ENCODE measurements at places on chromosomes 6 and 20.
A peak's percentile ranks its signal among the peaks of the same experiment; 100 is the strongest.

DNA sequence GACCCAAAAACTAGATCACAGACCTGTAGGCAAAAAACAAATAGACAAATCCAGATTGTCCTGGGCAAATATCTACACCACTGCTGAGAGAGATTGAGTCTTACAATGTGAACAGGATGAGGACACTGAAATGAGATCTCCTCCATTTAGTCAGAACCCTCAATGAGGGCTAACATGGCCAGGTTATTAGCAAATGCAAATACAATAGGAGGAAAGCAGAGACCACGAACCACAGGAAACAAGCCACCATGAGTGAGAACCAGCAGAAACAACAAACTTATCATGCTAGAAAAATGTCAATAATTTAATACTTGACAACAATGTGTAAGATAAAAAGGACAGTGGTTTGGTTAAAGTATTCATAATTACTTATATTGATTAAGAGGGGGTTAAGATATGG lies 162.8 kb downstream of the SYNE1 start:
- DNase-seq, result no peak

GRCh38 chr6:72624557-72625160 lies 2.8 kb downstream of the KCNQ5 start:
- DNase-seq, result no peak

- no peak for DNase-seq
Measured at GRCh38 chr6:157989541-157990289, 8.1 kb downstream of the SYNJ2 start.

DNA sequence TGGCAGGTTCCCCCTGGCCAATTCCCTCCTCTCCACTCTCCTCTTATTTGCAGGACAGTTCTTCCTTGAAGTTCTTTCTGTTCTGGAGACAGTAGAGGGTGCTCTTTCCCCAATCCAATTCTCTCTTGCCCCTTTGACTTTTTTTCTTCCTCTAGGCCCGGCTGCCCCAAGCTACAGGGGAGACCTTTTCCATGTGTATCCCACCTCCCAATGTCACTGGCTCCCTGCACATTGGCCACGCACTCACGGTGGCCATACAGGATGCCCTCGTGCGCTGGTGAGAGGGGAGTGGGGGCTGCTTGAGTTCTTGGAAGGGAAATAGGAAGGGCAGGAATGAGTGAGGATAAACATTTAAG lies 1.5 kb downstream of the VARS2 start:
- no peak for DNase-seq

DNA sequence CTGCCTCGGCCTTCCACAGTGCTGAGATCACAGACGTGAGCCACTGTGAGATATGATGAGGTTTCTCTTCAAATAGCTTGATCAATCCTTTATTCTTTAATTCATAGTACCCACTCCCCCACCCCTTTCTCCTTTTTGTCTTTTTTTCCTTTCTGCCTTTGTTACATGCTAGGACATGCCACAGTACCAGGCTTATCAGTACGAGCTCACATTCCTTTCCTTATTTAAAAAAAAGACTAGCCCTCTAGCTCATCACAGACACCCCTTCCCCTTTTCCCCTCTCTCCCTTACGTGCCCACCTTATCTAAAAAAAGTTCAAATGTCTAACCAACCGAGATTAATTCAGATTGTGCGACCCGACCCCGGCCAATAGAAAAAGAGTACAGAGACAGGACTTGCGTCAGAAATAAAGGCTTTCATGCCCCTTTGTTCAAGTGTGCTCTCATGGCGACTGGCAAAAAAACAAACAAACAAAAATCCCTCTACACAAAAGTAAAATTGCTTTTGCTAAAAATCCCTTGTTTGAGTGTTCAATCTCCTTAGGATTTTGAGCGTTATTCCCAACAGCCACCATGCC lies 49.2 kb downstream of the MRAP2 start:
- no peak for DNase-seq

GRCh38 chr6:26359765-26360164 lies 5.2 kb upstream of the BTN3A2 start:
- DNase-seq, result no peak

- DNase-seq, result no peak
Measured at GRCh38 chr6:2435323-2435722, 189.9 kb upstream of the GMDS start.

GRCh38 chr20:50338479-50339391 lies 148.1 kb downstream of the CEBPB start:
- no peak for DNase-seq

GRCh38 chr20:6953611-6954010 lies 186.1 kb downstream of the BMP2 start:
- DNase-seq, result no peak

DNA sequence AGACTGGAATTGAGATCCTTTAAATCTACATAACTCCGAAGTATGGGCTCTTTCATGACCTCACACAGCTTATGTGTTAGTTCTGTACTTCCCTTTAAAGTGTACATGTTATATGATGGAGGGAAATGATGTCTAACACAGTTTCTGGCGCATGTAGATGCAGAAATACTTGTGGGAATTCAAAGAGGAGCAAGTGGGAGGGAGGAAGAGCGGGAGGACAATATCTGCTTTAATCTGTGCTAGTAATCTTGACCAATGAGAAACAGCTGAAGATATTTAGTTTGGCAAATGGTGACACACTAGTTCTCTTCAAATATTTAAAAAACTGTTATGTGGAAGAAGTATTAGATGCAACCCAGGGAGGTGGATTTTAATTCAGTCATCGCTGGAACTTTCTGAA lies 62.9 kb upstream of the PLEKHG1 start:
- DNase-seq, result no peak

DNA sequence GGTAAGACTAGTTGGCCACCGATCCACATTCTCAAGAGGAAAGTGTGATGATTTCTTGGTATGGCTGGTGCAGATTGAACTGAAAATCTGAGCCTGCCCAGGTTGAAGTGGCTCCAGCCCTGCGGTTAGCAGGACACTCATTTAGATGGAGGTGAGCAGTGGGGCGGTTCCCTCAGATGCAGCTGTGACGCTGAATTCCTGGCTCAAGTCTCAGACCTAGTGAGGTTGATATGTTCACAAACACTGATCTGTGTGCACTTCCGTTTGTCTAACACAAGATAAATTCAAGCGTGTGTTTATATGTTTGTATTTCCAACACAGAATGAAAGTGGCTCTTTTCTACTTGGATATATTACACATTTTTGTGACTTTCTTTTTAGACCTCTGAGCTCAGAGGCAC lies 83.4 kb upstream of the FRMD1 start:
- DNase-seq, result no peak

- DNase-seq, result no peak
Measured at GRCh38 chr6:72580281-72580940, 41.5 kb upstream of the KCNQ5 start.

DNA sequence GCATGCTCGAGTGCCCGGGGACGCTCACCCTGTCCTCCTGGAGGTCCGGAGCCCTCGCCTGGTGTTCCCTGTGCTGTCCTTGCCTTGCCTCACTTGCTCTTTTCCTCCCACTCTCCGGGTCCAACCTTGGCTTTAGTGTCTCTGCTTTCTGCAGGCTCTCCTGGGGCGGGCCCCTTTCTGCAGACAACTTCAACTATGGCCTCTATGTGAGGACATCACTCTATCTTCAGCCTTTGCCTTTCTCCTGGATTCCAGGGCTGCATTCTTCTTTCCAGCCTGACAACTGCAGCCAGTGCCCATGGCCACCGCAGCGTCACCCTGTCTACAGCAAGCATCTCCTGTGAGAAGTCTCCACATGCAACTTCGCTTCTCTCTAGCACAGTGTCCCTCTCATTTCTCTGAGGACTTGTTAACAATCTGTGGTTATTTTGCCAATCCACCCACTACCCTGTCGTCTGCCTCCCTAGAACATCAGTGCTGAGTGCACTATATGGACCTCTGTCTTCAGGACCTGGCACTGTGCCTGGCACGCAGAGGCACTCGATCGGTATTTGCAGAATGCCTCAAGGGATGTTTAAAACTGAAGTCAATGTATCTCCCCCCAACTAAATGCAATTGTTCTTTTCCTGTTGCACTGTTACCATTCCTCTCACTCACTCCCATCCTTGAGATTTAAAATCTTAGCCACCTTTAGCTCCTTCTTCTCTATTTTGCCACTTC lies 35.9 kb downstream of the FOXC1 start:
- DNase-seq, result no peak

GRCh38 chr6:110714143-110714542 lies 101.1 kb downstream of the CDK19 start:
- no peak for DNase-seq

DNA sequence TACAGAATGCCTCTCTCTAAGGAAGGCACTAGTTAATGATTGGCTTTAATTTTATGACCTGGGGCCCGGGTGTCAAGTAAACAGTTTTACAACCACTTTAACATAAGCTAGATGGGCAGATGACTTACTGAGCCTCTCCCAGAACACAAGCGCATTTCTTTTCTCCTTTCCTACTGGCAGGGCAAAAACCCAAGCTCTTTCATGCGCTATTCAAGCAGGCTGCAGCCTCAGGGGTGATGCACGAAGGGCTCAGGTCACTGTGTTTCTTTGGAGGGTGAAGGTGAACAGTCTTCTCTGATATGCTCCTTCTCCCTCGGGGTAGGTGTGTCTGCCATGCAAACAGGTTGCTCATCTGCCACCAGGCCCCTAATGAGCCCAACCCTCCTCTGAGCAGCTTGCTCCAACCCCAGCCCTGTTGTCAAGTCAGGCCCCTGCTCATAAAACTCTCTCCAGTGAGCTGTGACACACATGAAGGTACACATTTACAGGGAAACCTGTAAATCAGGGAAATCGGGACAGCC lies 73.5 kb upstream of the CDH4 start:
- no peak for DNase-seq

DNA sequence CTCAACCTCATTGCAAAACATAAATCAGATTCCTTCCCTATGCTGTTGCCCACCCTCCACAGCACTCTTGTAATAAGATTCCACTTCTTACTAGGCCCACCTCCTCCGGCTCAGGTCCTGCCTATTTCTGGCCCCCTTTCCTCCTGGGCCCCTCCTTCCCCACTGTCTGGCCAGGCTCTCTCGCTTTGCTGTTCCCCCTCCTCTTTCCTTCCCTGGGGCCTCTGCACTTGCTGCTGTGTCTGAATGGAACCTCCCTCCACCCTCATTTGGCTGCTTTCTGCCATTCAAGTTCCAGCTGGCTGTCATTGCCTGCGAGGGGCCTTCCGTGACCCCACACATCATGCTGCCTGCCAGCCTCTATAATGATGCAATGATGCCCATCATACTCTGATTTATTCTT lies 38.9 kb downstream of the ARHGAP40 start:
- no peak for DNase-seq

- peak; percentile 71 for DNase-seq
Measured at GRCh38 chr20:57622579-57623381, 2.6 kb upstream of the ZBP1 start.

DNA sequence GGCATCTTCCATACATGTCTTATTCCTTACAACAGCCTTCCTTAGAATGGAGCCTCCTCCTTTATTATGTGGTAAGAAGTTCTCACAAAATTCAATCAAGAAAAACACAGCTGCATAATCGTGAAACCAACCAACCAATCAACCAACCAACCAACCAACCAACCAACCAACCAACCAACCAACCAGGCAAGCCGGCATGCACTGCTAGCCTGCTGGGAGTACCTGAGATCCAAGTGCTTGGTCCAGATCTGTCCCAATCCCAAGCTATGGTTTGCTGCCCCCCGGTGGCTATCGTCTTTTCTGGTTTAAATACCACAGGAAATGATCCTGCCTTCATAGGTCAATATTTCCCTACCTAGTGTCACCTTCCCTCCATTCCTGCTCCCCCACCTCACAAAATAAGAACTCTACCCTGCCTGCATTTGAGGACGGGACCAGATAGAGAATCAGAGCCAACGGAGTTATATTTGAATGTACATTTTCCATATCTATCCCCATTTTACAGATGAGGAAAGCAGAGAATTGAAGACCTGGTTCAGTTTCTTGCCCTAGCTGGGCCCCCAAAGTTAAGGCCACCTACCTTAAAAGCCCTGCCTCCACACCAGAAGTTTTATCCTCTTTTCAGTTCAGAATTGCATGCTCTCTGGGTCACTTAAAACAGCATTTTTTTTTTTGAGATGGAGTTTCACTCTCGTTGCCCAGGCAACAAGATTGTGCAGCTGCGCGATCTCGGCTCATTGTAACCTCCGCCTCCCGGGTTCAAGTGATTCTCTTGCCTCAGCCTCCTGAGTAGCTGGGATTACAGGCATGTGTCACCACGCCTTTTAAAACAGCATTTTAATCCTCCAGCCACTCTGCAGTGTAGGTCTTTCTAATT lies 27.1 kb downstream of the RAB44 start:
- peak; percentile 31 for DNase-seq

- no peak for DNase-seq
Measured at GRCh38 chr20:47843886-47844567, 58.7 kb upstream of the SULF2 start.

DNA sequence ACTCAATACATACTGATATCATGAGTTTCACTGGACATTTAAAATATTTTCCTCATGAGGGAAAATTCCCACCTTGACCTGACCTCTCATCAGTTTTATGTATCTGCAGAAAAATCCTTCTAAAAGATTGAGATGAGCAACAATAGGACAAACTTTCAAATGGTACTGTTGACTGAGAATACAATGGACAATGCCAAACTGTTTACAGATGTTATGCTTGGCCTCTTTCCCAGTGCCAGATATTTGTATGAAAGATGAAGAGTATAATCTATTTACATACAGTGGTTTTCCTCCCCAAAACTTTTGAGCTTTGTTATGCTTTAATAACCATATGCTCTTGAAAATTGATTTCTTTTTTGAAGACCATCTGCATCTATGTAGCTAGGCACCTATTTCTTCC lies 245.1 kb upstream of the RSPO3 start:
- no peak for DNase-seq

DNA sequence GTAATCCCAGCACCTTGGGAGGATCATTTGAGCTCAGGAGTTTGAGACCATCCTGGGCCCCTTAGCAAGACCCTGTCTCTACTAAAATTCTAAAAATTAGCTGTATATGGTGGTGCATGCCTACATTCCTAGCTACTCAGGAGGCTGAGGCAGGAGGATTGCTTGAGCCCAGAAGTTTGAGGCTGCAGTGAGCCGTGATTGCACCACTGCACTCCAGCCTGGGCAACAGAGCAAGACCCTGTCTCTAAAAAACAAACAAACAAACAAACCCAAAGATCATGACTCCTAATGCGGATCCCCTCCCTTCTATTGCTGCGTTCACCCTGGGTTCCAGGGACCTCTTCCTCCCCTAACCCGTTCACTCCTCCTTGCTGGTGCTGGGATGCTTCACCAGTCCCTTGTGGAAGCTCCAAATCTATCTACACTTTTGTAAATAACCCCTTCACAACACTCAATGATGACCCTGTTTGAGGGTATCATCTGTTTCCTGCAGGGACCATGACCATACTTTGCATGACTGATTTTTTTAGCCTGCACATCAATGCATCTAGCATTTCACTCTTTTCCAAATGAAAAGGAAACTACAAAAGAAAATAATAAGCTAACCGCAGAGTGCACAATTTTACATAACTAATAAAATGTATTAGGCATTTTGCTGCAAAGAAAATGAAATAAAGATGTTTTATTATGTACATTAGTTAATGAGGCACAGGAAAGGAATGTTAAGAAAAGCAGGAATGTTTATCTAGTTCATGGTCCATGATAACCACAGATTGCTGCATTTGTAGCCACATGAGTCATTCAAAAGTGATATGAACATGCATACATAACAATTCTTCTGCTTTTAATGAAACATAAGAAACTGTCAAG lies 30.5 kb upstream of the IPCEF1 start:
- no peak for DNase-seq

GRCh38 chr6:37479266-37479854 lies 20.3 kb downstream of the CCDC167 start:
- DNase-seq, result no peak
